Stimulated activated CD8-positive, alpha-beta memory T cell treated with anti-CD3 and anti-CD28 coated beads, Interleukin-15, amount 100 ng/mL, for 4 hours (primary cell): ENCODE measurements at places on chromosomes 4 and X.

GRCh38 chr4:100366213-100366612, 151.6 kb downstream of the EMCN start:
- no peak for DNase-seq

DNA sequence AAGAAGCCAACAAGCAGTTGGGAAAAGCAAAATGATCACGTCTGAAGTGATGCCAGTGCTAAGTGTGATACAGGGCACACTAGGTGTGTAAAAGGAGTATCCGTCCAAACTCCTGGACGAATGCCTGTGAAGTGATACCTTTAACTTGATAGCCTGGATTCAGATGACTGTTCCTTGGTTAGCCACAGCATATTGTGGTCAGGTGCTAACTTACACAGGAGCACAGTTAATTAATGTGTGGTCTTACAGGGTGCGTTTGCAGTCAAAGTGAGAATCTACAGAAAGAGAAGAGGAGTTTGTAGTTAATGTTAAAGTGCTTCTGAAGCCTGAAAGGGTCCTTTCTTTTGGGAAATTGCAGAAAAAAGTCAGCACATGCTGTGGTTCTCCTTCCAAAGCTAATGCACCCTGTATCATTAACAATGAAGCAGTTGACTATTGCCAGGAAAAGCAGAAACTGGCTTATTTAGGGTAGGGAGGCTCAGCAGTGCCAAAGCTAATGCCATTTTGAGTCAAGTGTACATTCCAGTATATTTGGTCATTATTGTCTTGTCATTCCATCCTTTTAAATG, 61.1 kb downstream of the DCLK2 start:
- no peak for DNase-seq

DNA sequence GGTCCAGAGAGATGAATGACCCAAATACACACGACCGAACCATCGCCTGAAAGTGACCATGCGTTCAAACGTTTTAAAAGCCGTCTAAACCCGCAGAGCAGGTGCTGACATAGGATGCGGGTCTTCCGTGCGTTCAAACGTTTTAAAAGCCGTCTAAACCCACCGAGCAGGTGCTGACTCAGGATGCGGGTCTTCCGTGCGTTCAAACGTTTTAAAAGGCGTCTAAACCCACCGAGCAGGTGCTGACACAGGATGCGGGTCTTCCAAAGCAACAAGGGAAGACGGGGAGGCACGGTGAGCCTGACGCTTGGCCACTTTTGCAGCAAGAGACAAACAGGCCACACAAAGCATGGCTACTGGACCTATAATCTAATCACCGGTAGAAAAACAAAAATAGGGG, 47.2 kb downstream of the GAK start:
- no peak for DNase-seq

DNA sequence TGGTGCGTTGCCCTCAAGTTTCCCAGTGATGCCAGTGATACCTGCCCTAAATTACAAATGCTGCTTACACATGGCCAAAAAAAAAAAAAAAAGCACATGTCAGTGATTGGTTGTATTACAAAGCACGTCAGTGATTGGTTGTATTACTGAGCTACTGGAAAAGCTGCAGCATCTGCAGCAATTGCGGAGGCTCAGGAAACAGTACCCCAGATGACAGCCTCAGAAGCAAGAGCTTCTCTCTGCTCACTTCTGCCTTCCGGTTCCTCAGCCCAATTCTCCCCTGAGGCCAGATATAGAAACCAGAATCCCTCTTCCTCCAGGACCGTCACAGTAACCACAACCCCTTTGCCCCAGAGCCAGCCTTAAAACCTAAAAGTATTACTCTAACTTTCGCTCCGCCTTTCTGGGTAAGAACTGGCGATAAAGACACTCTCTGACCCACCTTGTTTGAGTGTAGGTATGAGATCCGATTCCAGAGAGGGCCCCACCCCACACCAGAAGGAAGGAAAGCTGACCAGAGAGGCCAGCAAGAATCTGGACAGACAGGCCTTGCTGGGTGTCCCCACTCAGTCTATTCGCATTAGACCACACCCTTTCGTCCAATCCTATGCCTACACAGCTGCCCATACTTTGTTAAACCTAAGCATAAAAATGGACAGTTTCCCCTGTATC, 85.0 kb upstream of the SORBS2 start:
- no peak for DNase-seq

DNA sequence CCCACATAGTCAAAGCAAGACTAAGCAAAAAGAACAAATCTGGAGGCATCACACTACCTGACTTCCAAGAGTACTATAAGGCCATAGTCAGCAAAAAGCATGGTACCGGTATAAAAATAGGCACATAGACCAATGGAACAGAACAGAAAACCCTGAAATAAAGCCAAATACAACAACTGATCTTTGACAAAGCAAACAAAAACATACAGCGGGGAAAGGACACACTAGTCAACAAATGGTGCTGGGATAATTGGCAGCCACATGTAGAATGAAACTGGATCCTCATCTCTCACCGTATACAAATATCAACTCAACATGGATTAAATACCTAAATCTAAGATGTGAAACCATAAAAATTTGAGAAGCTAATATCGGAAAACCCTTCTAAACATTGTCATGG, 819.3 kb upstream of the FRG1 start:
- DNase-seq = no peak

GRCh38 chr4:127291316-127291715, 341.4 kb upstream of the INTU start:
- DNase-seq = no peak

- DNase-seq = no peak
These were observed 1.4 kb upstream of the DOK7 start for GRCh38 chr4:3461515-3462291.

- DNase-seq = no peak
These were observed 27.7 kb upstream of the PROM1 start for GRCh38 chr4:16111533-16111932.

DNA sequence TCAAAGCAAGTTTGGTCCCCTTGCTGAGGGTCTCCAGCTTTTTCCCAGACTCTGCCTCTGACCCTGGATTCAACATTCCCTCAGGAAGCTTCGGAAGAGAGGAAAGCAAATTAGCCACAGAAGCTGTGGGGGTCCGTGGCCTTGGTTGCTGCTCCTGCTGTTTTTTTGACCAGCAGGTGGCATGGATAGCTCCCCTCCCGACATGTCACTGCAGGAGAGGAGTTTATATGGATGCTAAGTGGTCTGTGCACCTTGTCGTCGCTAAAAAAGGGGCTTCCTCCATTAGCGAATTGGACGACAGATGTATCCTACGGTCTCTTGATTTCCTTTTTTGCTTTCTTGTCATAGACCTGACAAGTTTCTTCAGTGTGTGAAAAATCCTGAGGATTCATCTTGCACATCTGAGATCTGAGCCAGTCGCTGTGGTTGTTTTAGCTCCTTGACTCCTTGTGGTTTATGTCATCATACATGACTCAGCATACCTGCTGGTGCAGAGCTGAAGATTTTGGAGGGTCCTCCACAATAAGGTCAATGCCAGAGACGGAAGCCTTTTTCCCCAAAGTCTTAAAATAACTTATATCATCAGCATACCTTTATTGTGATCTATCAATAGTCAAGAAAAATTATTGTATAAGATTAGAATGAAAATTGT, 70.2 kb downstream of the CD38 start:
- no peak for DNase-seq

- no peak for DNase-seq
These were observed 2.1 kb upstream of the ADH5 start for GRCh38 chr4:99090481-99091215.
